ENCODE measurements at places on chromosomes 12 and 14. TPM values are rescaled to one million over a fixed set of nuclear protein-coding genes. Genes with fewer than 3 reads are reported as not detected.
A peak's percentile ranks its signal among the peaks of the same experiment; 100 is the strongest.

- H3K27ac ChIP-seq: no peak overlapping the region
- peaks cover 23% of the 10 kb centered on the region for H3K36me3 ChIP-seq
- no peak overlapping the region for H3K4me3 ChIP-seq
- H3K4me1 ChIP-seq: no peaks in the 10 kb centered on the region
Observed at GRCh38 chr14:71726580-71727021, 205.6 kb upstream of the RGS6 start.

- no peak overlapping the region for H3K4me3 ChIP-seq
- H3K27ac ChIP-seq: peak overlapping the region; percentile 53
- peaks cover 9% of the 10 kb centered on the region for H3K36me3 ChIP-seq
- H3K4me1 ChIP-seq: peaks cover 88% of the 10 kb centered on the region
Observed at GRCh38 chr14:75434138-75434889, 6.5 kb downstream of the JDP2 start.

DNA sequence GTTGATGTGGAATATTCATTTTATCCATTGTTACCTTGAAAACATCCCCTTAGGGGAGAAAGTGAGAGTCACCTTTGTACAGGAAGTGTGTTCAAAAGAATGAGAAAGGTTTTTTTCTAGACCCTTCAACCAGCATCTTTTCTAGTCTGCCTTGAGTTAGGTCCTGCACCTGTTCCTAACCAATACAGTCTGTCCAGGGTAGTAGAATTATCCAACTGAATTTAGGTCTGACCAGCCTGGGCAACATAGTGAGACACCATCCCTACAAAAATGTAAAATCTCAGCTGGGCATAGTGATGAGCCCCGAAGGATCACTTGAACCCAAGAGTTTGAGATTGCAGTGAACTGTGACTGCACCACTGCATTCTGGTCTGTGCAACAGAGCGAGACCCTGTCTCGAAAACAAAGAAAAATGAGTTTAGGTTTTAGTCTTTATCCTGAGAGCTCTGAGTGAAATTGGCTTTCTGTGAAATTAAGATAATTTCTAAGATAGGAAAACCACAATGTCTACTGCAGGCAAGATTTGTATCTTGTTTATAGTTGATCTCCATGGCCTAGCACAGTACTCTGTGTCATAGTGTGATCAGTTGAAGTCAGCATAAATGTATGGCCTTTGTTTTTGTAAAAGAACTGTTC is 25.2 kb downstream of the ARHGAP5 start:
- H3K36me3 ChIP-seq: no peaks in the 10 kb centered on the region
- no peak for DNase-seq
- H3K4me1 ChIP-seq: peaks cover 39% of the 10 kb centered on the region
- H3K27me3 ChIP-seq: no peaks in the 10 kb centered on the region
- H3K4me3 ChIP-seq: no peak overlapping the region

The OTOGL gene
- total RNA-seq: 1.6 TPM

DNA sequence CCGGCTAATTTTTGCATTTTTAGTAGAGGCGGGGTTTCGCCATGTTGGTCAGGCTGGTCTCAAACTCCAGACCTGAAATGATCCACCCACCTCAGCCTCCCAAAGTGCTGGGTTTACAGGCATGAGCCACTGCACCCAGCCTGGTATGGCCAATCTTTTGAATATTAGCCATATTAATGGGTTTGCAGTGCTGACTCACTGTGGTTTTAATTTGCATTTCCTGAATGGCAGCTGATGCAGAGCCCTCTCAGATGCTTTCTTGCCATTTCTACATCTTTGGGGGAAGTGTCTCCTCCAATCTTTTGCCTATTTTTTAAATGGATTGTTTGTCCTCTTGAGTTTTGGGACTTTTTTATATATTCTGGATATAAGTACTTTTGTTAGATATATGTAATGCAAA is 55.5 kb upstream of the NPAS3 start:
- DNase-seq: no peak
- H3K4me1 ChIP-seq: no peaks in the 10 kb centered on the region
- no peak overlapping the region for H3K27ac ChIP-seq

GRCh38 chr12:111846016-111846415 is 4.0 kb downstream of the MAPKAPK5 start:
- H3K27me3 ChIP-seq: no peaks in the 10 kb centered on the region
- H3K4me3 ChIP-seq: no peak overlapping the region
- no peak overlapping the region for H3K27ac ChIP-seq
- DNase-seq: no peak

- DNase-seq: no peak
- no peaks in the 10 kb centered on the region for H3K36me3 ChIP-seq
- peaks cover 68% of the 10 kb centered on the region for H3K4me1 ChIP-seq
- peak overlapping the region; percentile 25 for H3K27ac ChIP-seq
- no peak overlapping the region for H3K4me3 ChIP-seq
- no peaks in the 10 kb centered on the region for H3K27me3 ChIP-seq
Observed at GRCh38 chr12:110575326-110575725, 7.8 kb downstream of the PPTC7 start.

Data from sigmoid colon (tissue), 7 donors.